ENCODE measurements at places on chromosomes 2 and 18. TPM values are rescaled to one million over a fixed set of nuclear protein-coding genes. Genes with fewer than 3 reads are reported as not detected.

The SPRED2 gene
- 3.6 TPM for polyA plus RNA-seq

GRCh38 chr18:13583576-13584550, 142.5 kb downstream of the FAM210A start:
- DNase-seq: no peak

DNA sequence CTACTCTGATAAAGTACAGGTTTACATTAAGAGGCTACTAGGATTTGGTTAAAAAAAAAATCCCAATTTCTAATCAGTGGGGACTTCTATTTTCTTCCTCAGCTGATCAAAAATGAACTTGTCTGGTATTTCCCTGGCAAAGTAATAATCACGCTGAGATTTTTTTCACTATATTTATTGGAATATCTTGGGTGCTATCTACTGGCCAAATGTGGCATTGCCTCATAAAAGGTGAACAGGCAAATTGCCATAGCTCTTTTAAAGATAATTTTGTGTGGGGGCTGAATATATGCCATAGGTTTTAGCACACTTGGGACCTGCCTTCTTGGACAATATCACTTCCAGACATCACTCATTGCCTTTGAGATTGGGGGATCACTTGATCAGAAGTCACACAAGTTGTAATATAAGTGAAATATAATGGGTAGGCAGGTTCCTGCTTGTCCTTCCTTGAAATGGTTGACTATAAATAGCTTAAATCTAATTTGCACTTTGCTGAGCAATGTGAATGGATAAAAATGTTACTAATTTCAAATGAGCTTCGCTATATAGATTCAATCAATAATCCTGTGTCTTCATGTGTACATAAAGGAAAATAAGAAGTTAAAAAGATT, 7.0 kb upstream of the NXPH2 start:
- DNase-seq: peak; percentile 52

The NEURL3 gene
- not detected for polyA plus RNA-seq

DNA sequence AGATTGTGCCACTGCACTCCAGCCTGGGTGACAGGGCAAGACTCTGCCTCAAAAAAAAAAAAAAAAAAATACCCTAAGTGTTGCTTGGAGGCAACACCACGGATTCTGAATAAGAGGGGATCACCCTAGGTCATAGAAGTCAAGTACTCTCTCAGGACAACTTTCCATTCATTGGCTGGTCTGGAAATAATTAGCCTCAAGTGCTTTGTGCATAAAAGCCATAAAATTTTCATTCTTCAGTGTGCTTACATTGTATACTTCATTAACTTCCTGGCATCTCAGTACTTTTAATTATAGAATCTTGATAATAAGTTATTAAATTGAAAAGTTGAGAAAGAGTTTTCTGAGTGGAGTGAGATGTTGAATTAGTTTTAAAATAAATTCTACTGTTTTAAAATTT, 876.1 kb upstream of the FAM98A start:
- no peak for DNase-seq

All from endothelial cell of umbilical vein (primary cell).